ENCODE measurements at places on chromosomes 1 and 21.

- no peak for DNase-seq
Observed at GRCh38 chr1:245290836-245291235, 136.1 kb downstream of the KIF26B start.

- peak; percentile 46 for DNase-seq
Observed at GRCh38 chr1:107997866-107998265, 32.9 kb upstream of the VAV3 start.

- no peak for DNase-seq
Observed at GRCh38 chr21:34261841-34262468, 101.9 kb upstream of the KCNE2 start.

GRCh38 chr1:92599184-92599583 is 112.5 kb upstream of the GFI1 start:
- DNase-seq = no peak

DNA sequence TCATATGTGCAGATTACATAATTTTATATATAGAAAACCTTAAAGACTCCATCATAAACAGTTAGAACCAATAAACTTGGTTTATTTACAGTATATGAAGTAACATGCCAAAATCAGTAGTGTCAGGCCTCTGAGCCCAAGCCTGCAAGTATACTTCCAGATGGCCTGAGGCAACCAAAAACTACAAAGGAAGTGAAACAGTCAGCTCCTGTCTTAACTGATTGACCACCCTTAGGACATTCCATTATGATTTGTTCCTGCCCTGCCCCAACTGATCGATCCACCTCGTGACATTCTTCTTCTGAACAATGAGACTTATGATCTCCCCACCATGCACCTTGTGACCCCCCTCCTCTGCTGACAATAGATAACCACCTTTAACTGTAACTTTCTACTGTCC is 630.3 kb downstream of the AMY1C start:
- DNase-seq = no peak

- no peak for DNase-seq
Observed at GRCh38 chr1:108624069-108624468, 36.8 kb downstream of the HENMT1 start.

DNA sequence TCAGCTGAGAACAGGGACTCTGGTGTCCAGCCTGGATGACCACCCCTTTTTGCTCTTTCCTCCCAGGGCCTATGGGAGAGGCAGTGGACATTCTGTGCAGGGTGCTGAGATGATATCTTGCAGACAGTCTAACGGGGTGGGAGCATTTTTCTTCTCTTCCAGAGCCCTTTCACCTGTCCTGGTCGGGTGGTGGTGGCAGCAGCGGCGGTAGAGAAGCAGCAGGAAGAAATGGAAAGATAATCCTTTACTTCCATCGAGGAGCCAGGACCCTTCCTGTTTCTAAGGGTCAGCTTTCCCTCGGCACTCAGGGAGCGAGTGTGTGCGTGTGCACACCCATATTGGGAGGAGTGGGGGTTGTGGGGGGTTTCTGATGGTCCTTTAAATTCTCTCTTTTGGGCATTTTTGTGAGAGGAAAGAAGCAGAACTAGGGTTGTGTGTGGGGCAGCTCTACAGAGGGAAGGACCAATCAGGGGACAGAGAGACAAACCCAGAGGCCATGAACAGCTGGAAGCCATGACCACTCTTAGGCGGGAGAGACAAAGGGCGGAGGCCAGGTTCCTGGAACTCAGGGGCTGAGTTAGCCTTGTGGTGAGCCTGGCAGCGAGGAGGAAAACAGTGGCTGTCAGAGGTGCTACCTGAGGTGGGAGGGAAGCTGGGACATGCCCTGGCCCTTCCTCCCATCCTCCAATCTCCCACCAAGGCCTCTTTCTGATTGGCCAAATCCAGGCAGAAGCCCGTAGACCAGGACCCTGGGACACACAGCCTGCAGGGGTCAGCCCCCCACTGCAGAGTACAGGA is 31.2 kb upstream of the CSF3R start:
- DNase-seq = no peak

- DNase-seq = no peak
Observed at GRCh38 chr1:100924212-100924611, 28.3 kb downstream of the SLC30A7 start.

DNA sequence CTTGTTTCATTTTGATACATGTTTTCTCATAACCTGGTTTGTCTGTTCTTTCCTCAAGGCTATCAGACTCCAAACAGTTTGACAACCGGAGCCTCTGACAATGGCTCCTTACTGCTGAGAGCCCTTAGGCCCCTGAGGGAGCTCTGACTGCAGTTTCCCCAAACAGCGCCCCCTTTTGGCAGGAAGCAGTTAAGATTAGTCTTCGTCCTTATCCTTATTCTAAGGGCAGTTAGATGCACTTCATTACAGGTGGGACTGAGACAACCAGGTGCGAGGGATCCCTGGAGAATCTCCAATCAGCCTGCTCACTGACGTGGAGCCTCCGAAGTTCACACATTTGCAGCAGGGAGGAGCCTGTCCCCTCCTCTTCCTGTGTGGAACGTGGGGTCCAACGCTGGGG is 393.1 kb downstream of the BRINP3 start:
- DNase-seq = no peak

DNA sequence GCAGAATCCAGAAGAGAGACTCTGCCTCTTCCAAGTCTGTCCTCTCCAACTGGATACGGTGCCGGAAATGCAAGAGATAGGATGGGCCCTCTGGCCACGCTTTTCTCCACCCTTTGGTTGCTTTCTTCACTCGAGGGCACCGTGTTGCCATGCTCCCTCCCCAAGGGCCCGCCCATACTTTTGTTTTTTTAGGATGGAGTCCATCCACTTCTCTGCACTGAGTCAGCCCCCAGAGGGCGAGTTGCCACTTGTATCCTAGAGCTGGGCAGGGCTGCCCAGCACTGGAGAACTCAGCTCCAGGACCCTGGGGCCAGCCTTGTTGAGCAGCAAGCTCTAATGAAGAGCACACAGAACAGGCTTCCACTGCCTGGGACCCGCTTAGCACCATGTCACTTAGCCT is 25.5 kb downstream of the IFNGR2 start:
- DNase-seq = no peak

GRCh38 chr1:208150833-208151458 is 93.2 kb downstream of the PLXNA2 start:
- DNase-seq = no peak

DNA sequence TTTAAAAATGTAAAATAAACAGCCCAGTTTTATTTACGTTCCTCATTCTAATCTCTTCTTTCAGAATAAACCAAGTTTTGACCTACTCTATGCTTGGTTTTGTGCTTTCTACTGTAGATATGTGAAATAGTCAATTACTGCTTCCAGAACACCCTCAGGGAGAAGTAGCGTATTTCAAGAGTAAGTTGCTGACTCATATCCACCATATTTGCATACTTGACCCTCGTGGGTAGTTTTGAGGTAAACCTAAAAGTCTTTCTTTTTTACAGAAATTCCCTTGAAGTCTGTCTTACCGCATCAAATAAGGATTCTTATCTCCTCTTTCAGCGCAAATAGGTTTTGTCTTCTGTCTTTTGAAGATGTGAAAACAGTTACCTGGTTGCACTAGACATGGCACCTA is 1.4 kb upstream of the OR2L3 start:
- DNase-seq = no peak

DNA sequence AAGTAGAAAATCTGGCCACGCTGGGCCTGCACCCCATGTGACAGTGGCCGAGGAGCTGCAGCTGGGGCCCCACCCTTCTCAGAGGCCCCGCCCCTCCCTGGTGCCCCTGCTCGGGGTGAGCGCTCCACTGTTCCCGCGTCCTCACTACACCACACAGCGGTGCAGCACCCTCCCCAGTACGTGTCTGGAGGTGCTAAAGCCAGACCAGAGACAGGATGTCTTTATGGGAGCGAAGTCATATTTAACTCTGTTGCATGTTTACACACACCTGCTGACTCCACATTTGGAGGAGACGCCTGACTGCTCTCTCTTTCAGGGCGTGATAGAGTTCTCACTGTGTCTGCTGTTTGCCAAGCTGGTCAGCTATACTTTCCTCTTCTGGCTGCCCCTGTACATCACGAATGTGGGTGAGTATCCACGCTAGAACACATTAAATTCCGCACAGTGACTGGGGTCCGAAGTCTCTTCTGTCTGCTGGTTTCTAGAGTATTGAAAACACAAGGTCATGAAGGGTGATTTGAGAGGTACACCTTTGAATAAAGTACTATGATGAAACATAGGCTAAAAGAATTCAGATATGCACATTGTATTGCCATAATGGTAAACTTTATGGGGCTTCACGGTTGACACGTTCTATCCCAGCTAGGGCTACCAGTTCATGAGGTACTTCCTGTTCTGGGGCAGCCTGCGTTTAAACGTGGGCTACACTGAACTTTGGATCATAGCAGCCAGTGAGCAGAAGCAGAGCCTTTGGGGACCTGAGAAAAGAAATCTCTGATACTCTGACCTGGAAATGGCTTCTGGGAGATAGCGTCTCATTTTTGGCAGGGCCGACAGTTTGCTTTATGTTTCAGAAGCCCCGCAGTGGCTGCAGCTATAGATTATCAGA is 48.4 kb downstream of the SLC37A1 start:
- no peak for DNase-seq

DNA sequence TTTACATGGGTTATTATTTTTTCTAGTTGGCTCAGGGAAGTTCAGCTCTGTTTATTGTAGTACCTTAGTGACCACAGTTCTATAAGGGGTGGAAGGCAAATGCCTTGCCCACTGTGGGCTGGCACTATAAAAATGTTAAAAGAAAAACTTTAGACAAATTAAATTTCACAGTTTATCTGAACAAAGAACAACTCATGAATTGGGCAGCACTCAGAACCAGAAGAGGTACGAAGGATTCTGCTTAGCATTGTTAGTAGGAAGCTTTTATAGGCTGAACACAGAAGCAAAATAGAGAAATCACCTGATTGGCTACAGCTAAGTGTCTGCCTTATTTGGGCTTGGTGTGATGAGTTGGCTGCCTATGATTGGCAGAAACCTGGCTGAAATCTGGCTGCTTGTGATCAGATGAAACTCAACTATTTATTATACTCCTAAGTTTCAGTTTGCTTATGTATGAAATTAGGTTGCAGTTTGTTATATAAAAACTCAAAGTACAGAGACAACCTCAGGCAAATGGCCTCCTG is 35.8 kb upstream of the SLC35D1 start:
- DNase-seq = no peak

DNA sequence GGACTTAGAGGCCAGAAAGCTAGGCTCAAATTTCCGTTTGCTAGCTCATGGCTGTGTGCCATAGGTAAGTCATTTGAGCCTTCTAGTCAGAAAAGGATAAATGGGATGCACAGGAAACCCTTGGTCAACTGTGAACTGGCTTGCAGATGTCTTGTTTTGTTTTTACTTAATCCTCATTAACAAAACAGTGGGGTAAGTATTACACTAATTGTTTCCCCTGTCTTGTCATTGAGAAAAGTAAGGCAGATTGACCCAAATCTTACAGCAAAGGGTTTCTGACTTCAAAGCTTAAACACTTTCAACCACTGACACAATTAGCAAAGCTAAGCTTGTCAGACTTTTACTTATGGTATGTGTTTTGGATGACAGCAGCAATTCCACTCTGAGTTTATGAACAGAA is 291.3 kb downstream of the NTNG1 start:
- no peak for DNase-seq

GRCh38 chr1:60448850-60449249 is 375.3 kb upstream of the C1orf87 start:
- no peak for DNase-seq

GRCh38 chr21:34596561-34597271 is 18.2 kb downstream of the RCAN1 start:
- no peak for DNase-seq

- DNase-seq = no peak
Observed at GRCh38 chr1:2477791-2478499, 1.9 kb downstream of the PLCH2 start.

DNA sequence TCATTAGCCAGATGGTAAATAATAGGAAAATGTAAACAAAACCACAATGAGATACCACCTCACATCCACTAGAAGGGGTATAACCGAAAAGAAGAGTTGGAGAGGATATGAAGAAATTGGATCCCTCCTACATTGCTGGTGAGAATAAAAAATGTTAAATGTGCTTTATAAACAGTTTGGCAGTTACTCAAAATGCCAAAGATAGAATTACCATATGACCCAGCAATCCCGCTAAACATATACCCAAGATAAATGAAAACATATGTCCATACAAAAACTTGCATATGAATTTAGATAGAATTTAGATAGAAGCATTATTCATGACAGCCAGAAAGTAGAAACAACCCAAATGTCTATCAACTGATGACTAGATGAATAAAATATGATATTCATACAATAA is 4.4 kb upstream of the FMO2 start:
- DNase-seq = no peak

DNA sequence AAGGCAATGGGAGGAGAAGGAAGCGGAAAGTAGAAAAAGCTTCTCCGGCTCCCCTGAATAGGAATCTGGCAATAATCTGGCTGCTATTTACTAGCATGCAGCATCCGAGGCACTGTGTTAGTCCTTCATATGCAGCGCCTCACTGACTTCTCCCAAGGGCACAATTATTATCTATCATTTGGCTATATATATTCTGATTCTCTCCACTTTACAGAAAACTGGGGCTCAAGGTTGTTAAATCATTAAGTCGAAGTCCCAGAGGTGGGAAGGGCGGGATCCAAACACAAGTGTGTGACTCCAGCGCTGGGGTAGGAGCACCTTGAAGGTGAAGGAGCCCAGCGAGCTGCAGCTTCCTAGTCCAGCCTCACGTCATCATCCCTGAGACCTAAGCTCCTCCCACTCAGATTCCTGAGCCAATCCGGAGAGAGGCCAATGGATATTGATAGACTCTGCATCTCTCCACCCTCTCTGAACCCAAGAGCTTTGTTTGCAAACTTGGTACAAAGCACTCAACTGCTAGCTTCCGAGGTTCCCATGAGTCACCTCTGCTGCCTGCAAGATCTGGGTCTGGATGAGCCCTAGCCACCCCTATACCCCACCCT is 16.6 kb upstream of the EYA3 start:
- no peak for DNase-seq

DNA sequence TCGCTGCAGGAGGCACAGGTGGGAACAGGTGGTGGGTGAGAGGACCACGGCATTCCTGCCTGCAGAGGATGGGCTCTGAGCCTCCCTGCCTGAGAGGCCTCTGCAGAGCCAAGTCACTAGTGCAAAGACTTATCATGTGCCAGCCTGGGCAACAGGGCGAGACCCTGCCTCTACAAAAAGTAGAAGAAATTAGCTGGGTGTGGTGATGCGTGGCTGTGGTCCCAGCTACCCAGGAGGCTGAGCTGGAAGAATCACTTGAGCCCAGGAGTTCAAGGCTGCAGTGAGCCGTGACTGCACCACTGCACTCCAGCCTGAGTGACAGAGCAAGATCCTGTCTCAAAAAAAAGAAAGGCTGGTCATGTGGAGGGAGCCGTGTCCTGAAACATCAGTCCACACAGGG is 46.4 kb downstream of the PKNOX1 start:
- no peak for DNase-seq

- peak; percentile 59 for DNase-seq
Observed at GRCh38 chr1:156926175-156926574, 5.7 kb downstream of the LRRC71 start.

- peak; percentile 38 for DNase-seq
Observed at GRCh38 chr1:167446966-167447365, 71.4 kb downstream of the CD247 start.
